Stimulated activated CD8-positive, alpha-beta memory T cell treated with anti-CD3 and anti-CD28 coated beads, Interleukin-15, amount 100 ng/mL, for 24 hours (primary cell): ENCODE measurements at places on chromosomes 16 and 17.

- no peak for DNase-seq
Observed at GRCh38 chr16:67357561-67357960, 30.9 kb downstream of the LRRC36 start.

DNA sequence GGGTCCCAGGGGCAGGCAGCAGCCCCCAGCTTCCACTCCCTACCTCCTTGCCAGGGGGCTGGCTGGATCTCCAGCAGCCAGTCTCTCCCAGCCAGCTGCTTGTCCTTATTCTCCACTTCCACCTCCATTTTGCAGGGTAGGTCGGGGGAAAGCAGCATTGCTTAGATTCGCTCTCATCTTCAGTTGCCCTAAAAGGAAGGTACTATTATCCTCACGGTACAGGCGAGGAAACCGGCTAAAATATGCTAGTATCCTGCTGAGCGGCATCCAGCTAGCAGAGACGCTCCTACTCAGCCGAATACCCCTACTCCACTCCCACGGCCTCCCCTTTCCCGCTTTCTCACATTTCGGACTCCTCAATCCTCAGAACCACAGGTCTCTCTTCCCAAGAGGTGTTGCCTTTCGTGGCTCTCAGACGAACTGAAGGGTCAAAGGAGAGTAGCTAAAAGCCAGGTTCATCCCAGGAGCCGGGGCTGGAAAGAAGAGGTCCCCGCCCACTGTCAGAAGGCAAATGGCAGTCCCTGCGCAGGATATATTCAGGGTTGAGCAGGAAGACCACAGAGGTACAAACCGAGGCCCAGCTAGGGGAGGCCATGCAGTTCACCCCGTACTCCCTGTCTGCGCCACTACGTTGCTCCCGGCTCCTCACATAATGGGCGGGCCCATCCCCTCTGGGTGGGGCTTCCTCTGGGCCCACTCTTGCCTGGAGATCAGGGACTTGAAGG, 1.7 kb upstream of the RAB11FIP4 start:
- DNase-seq: no peak

GRCh38 chr17:72432143-72432621, 311.4 kb downstream of the SOX9 start:
- no peak for DNase-seq

- DNase-seq: no peak
Observed at GRCh38 chr16:22348291-22348690, 26.1 kb downstream of the CDR2 start.

DNA sequence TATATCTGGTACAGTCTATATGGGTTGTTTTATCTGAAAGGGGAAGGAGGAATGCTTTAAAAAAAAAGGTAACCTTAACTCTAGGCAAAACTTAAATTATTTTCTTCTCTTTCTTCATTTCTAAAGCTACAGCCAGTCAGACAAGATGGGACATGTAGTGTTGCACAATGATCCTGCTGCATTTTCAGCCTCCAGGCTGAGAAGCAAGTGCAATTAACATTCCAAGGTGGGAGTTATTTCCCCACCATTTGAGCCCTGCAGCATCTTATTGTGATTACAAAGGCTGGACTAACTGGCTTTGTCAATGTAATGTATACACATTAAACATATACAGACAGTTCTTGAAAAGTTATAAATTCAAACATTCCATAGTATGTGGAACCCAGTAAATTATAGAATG, 22.6 kb upstream of the NF1 start:
- no peak for DNase-seq

DNA sequence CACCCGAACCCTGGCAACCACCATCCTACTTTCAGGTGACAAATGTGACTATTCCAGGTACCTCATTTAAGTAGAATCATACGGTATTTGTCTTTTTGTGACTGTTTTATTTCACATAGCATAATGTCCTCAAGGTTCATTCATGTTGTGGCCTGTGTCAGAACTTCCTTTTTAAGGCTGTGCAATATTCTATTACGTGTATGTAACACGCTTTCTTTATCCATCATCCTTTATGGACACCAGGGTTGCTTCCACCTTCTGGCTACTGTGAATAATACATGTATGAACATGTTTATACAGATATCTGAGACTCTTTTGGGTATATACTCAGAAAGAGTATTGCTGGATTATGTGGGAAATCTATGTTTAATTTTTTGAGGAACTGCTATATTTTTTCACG, 28.7 kb upstream of the RSL1D1 start:
- DNase-seq: no peak

DNA sequence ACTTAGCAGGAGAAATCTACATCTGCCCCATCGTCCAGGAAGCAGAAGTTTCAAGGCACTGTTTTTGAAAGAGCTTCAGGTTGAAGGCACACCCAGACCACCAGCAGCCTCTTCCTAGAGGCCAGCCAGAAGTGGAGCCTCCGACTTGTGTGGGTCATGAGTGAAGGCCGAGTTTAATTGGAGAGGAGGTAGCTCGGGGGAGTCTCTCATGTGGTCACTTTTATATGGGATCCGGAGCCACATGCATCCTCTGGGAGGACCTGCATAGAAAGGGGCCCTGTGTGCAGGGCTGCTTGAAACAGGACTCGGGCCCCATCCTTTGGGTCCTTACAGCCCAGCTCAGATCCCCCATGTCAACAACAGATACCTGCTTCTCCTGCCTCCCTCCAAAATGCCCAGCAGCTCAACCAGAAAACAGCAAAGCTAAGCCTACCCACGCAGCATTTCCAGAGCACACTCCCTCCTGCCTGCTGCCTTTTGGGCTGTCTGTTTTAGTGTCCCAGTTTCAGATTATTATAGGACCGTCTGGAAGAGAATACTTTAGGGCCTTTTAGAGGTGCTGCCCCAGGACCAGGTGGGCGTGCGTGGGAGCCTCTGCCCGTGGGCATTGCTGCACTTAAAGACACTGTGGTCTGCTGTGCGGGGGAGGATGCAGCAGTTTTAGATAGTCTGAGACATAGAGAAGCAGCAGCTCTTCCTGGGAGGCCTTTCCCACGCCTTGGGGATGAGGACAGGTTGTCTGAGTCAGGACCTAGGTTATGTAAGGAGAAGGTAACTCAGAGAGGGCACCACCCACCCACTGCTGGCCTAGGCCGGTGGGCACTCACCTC, 29.5 kb downstream of the MPRIP start:
- no peak for DNase-seq

DNA sequence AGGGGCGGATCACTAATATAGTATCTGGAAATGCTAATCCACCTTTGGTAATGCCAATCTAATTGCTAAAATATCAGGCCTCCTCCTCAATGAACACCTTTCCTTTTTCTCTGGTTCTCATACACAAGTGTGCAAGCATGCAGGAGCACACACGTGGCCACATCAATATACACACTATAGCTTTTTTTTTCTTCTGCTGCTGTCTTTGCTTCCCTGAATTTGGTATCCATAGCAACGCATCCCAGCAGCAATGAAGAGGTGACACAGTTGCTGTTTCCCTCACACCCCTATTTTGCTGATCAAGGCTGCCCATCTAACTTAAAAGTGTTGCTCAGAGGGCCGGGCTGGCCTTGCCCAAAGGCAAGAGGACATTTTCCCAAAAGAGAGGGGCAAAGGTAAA, 15.4 kb downstream of the NOG start:
- DNase-seq: no peak
